Esophagus squamous epithelium (tissue), 5 donors: ENCODE measurements at places on chromosomes 6 and 20. TPM values are rescaled to one million over a fixed set of nuclear protein-coding genes. Genes with fewer than 3 reads are reported as not detected.

LRRC73 gene
- 0.83 TPM for total RNA-seq

PRICKLE4 gene
- total RNA-seq: 11.4 TPM

HUS1B gene
- 0.30 TPM for total RNA-seq

ARHGAP40 gene
- total RNA-seq: 12.5 TPM

KPNA5 gene
- total RNA-seq: 1.1 TPM

CST2 gene
- total RNA-seq: not detected

LST1 gene
- 5.1 TPM for total RNA-seq

GJA1 gene
- total RNA-seq: 88.3 TPM

SLC17A3 gene
- not detected for total RNA-seq

LY6G6F gene
- total RNA-seq: not detected

HTR1B gene
- 0.13 TPM for total RNA-seq

PGK2 gene
- total RNA-seq: not detected

RGS17 gene
- total RNA-seq: 0.19 TPM

SIGLEC1 gene
- 0.53 TPM for total RNA-seq

ZNF831 gene
- 0.53 TPM for total RNA-seq

CPNE5 gene
- total RNA-seq: 2.5 TPM

ATP6V1G2 gene
- not detected for total RNA-seq

PROKR2 gene
- not detected for total RNA-seq

USP49 gene
- total RNA-seq: 1.6 TPM

BMP7 gene
- total RNA-seq: 35.4 TPM

DEFB126 gene
- total RNA-seq: not detected

IRAK1BP1 gene
- 1.8 TPM for total RNA-seq

RCAN2 gene
- total RNA-seq: 1.4 TPM

PDE10A gene
- total RNA-seq: 3.1 TPM

BMP5 gene
- total RNA-seq: 0.04 TPM

TULP1 gene
- not detected for total RNA-seq

RGL2 gene
- total RNA-seq: 66.4 TPM

TJAP1 gene
- total RNA-seq: 10.3 TPM

TBC1D20 gene
- 33.2 TPM for total RNA-seq

TFAP2D gene
- not detected for total RNA-seq

YIPF3 gene
- 73.1 TPM for total RNA-seq

TNF gene
- 0.61 TPM for total RNA-seq

ADTRP gene
- total RNA-seq: 2.5 TPM

HS3ST5 gene
- not detected for total RNA-seq

HSPA1L gene
- total RNA-seq: 0.97 TPM

VSX1 gene
- total RNA-seq: not detected

BPIFB2 gene
- 1.6 TPM for total RNA-seq

ANGPT4 gene
- total RNA-seq: 0.38 TPM

ARMH2 gene
- total RNA-seq: not detected

GPLD1 gene
- total RNA-seq: 0.35 TPM

OPRL1 gene
- total RNA-seq: 0.76 TPM

ROS1 gene
- not detected for total RNA-seq

TSHZ2 gene
- total RNA-seq: 4.7 TPM

GPX5 gene
- not detected for total RNA-seq
